ENCODE measurements at places on chromosomes 7 and 10. TPM values are rescaled to one million over a fixed set of nuclear protein-coding genes. Genes with fewer than 3 reads are reported as not detected.

The DYNC1I1 gene
- total RNA-seq, result not detected

DNA sequence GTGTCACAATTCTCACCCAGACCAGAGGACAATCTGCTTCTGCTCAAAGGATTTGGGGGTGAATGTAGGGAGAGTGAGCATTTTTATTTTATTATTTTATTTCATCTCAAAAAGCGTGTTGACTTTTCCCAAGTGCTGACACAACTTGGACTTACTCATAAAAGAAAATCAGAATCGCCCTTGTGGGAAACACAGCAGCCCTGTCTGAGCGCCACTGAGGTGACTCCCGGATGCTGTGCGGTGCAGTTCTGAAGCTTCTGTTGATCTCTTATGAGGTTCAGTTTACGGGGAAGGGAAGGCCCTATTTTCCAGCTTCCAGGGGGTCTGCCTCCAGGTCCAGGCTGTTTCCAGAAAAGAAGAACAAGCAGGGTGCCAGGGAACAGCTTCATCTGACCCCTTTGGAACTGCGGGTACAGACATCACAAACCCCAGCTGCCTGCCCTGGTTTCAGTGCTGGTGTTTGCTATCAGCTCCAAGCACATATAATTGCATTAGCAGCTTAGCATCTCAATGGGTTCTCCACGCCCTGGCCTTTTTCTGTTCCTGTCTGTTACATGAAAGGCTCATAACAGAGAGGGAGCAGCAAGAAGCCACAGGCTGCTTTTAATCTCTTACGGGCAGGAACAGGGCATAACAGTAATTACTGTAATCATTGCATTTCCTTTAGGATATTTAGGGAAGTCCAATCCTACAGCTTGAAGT is 52.4 kb downstream of the PARP12 start:
- no peak for DNase-seq

DNA sequence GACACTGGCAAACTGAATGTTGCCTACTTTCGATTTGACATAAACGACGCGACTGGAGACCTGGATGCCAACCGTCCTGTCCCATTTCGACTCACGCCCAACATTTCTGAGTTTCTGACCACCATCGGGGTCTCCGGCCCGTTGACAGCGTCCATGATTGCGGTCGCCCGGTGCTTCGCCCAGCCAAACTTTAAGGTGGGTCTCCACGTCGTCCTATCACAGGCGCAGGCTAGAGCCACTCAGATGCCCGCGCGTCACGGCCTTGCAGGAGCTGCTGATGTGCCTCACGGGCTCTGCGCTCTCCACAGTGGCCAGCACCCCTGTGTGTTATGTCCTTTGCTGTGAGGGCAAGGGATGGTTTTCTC is 132.6 kb downstream of the SMURF1 start:
- no peak for DNase-seq
- peaks cover 44% of the 10 kb centered on the region for H3K36me3 ChIP-seq
- H3K4me1 ChIP-seq, result peaks cover 3% of the 10 kb centered on the region

DNA sequence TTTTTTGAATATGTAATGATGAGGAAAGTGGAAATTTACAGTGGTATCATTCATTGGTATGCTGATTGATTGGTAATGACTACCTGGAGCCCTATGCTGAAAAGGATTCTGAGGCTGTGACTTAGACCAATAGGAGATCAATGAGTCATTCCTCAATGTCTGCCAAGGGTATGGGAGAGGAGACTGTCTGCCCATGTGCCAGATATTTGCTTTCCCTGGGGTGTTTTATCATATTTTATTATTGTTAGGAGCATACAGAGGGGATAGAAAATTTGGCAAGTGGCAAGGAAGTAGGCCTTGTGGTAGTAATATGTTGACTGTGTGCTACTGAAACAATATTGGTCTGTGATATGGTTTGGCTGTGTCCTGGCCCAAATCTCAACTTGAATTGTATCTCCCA is 54.8 kb downstream of the ASAH2B start:
- H3K4me3 ChIP-seq, result no peak overlapping the region
- no peaks in the 10 kb centered on the region for H3K36me3 ChIP-seq
- no peaks in the 10 kb centered on the region for H3K4me1 ChIP-seq
- no peak for DNase-seq

- no peak overlapping the region for H3K4me3 ChIP-seq
- peaks cover 41% of the 10 kb centered on the region for H3K36me3 ChIP-seq
- peaks cover 13% of the 10 kb centered on the region for H3K4me1 ChIP-seq
- no peak for DNase-seq
Observed at GRCh38 chr7:134448356-134449229, 10.3 kb downstream of the AKR1B1 start.

DNA sequence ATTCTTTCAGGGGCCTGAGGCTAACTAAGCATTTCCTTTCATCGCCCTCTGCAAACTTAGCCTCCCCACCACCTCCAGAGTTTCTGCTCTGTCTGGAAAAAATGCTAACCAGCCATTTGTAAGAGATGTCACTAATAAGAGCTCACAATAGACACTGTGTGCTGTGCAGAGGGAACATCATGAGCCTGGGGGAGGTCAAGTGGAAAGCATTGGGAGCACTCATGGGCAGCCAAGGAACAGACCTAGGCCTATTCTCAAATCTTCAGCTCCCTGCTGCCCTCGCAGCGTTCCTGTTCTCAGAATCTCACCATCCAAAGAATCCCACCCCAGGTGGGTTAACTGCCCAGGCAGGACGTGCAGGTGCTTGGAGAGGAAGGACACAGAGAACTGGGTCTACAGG is 27.1 kb upstream of the GPAM start:
- H3K36me3 ChIP-seq, result no peaks in the 10 kb centered on the region
- no peaks in the 10 kb centered on the region for H3K27me3 ChIP-seq

DNA sequence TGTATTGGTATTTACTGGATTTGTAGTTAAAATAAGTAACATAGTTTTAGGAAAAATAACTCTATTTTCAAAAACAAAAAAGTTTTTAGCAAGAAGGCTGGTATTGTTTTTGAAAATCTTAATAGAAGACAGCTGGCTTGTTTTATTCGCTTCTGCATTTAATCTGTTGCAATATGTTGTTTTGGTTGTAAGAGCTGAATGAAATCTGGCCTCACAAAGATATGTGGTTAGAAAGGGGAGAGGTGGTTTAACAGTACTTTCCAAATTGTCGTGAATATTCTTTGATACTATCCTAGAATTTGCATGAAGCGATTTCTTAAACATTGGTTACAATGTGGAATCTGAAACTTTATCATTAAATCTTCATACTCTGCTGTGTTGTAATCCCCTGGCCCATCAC is 355.9 kb upstream of the FZD8 start:
- no peak for DNase-seq
- H3K27me3 ChIP-seq, result no peaks in the 10 kb centered on the region
- no peaks in the 10 kb centered on the region for H3K4me1 ChIP-seq
- H3K27ac ChIP-seq, result no peak overlapping the region

- H3K4me1 ChIP-seq, result no peaks in the 10 kb centered on the region
- no peaks in the 10 kb centered on the region for H3K36me3 ChIP-seq
- H3K4me3 ChIP-seq, result no peak overlapping the region
- no peak overlapping the region for H3K27ac ChIP-seq
Observed at GRCh38 chr7:31419505-31420055, 79.1 kb upstream of the NEUROD6 start.
